SW 1271 (cell line): ENCODE measurements at places on chromosomes 7 and 10.

DNA sequence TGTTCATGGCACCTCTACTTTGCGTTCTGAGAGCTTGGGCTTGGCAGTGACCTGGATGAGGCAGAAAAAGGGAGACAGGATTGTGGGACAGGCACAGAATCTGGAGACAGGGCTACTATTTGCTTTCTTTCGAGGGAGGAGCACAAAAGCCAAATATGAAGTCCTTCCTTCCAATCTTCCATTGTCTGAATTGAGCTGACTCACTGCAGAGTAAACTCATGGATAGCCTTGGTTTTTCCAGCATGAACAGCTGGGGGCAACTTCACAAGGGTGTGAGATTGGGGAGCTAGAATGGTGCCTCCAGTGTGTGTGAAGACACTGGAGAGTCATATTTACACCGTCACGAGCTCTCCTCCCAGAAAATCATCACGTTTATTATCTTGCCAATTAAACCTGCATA, 55.6 kb upstream of the NRP1 start:
- no peak for DNase-seq

DNA sequence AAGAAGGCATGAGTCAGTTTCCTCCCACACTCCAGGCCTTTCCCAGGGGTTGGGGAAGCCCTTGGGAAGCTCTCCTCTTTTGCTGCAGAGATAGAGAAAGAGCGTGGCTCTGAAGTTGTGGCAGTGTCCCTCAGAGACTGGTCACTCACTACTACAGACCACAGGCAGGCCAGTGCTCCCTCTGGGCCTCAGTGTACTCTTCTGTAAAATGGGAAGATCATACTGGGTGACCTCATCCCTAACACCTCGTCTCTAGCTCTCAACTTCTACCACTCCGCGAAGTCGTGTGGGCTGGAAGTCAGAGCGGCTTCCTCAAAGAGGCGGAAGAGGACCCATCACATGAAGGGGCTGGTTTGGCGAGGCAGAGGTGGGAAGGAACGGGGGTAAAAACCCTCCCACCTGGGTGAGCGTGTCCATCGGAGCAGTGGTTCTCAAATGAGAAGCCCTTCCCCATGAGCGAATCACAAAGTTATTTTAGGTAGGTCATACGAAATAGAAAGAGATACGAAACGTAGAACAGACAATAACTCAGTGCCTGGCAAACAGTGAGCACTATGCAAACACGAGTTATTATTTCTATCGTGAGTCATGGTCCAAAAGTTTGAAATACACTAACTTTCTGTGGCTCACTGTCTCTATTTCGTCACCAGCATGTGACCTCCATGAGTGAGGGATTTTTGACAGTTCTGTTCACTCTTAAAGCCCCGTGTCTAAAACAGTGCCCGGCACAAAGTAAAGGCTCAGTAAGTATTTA, 32.7 kb downstream of the PRKAG2 start:
- DNase-seq = no peak

DNA sequence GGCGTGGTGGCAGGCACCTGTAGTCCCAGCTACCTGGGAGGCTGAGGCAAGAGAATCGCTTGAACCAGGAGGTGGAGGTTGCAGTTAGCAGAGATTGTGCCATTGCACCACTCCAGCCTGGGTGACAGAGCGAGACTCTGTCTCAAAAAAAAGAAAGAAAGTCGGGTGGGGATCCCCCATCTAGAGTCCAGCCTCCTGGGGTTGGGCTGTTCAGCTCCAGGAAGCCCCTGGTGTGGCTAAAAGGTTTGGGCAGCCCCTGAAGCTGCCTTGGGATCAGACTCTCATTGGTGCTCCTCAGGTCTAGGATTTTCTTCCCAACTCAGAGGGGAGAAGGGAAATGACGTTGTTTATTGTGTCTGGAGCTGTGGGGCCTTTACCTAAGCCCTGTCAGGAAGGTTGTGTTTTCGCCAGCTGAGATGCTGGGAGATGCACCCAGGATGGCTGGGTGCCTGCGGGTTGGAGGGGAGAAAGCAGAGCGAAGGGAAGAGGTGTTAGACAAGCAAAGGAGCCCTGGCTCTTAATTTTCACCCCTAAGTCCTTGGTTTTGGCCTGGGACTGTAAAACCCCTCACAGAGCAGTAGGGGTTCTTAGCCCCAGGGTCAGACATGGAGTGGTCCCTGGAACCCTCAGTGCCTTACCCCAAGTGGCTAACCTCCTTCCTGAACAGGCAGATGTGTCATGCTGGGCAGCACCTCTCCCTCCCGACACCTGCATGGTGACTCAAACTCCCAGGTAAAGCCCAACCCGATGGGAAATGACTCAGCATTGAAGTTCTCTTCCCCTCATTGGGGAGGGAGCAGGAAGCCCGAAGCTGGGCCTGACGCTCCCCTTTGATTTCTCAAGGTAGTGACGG, 21.1 kb downstream of the PLAU start:
- no peak for DNase-seq

DNA sequence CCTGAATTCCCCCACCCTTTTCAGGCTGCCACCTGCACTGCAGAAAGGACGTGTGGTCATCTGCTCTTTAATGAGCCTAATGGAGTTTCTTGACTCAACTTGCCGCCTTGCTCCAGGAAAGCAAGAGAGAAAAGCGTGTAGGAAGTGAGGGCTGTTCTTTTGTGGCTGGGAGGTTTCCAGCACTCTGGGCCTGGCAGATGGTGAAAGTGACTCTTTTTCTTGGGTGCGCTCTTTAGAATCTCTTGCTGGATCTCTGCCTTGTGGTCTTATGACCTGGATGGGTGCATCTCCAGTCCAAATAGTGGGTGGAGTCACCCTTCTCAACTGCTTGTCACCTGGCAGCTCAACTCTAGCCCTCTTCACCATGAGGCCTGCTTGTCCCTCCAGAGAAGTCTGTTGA, 244.0 kb downstream of the SORCS1 start:
- no peak for DNase-seq

DNA sequence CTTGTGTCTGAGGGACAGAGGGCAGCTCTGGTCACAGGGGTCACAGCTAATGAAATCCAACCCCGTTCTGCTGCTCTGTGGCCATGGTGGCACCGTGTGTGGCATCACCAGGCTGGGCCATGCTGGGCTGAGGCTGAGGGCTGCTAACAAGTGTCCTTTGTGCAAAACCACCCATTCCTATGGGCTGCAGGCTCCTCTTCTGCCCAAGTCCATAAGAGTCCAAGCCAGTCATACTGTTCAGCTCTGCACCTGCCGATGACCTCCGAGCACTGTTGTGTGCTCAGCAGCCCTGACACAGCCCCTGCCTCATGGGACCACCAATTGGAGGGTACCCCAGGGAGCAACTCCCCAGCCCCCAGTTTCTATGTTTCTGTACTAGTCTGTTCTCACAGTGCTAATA, 133.1 kb downstream of the WDR11 start:
- DNase-seq = no peak

DNA sequence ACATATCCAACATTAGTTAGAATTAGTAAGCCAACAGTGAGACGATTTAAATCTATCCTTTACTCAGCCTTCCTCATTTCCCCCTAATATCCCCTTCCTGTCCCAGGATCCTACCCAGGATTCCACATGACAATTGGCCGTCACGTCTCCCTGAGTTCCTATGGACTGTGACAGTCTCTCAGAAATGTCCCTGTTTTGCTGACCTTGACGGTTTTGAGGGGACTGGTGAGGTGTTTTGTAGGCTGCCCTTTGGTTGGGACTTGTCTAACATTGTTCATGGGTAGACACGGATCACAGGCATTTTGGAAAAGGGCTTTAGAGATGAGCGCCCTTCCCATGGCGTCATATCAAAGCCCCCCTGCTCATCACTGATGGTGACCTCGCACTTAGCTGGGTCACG, 162.8 kb downstream of the ZMYND11 start:
- DNase-seq = no peak

- no peak for DNase-seq
Observed at GRCh38 chr7:159023206-159023605, 121.5 kb downstream of the VIPR2 start.

GRCh38 chr7:70071766-70072165, 473.5 kb downstream of the AUTS2 start:
- no peak for DNase-seq

- DNase-seq = no peak
Observed at GRCh38 chr10:85594239-85594638, 772.4 kb downstream of the GRID1 start.

DNA sequence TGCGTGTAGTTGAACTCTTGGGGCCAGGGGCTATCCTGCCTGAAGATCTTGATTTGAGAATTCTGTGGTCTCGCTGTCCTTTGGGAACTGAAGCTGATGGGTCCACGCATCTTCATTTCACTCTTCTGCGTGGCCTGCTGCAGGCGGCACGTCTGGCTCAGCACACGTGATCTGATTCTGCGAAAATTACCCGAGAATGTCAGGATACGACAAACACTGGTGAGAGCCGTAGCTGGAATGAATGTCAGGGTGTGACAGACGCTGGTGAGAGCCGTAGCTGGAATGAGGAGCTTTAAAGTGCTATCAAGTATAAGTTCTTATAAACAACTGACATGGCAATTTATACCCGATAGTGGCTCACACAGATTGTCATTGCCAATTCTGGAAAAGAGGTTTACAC, 44.6 kb upstream of the CFAP46 start:
- DNase-seq = no peak

DNA sequence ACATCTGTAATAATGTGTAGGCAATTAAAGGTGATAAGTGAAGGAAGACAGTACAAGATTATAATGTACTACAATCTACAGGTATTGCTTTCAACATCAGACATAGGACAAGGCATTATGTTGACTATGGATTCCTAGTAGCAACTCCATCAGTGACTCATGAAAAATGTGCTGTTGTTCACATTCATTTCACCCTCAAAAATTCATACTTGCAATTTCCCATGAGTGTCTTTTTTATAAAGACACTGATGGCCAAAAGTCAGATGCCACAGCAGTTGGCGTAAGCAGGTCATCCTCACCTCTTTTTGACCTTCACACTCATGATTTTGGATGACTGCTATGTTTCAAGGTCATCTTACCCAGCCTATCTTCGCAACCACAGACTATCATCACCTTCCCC, 100.0 kb upstream of the AMPH start:
- DNase-seq = no peak

GRCh38 chr7:127239814-127240213, 12.9 kb downstream of the GRM8 start:
- DNase-seq = no peak

GRCh38 chr7:149719050-149719899, 54.1 kb downstream of the ZNF467 start:
- DNase-seq = no peak

DNA sequence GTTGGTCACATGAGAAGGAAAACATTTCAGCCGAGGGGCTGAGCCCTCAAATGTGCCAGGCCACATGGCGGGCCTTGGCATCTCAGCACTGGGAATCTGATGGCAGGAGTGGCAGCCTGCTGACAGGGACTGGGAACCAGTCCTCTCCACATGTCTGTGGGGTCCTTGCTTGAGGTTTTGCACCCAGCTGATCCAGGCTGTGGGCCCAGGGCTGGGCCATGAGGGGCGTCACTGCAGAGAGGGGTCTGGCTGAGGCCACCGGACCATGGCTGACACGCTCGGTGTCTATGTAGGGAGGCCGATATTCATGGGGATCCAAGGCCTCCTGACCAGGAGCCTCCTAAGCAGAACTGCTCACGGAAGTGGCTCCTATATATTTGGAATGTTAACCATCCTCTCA, 31.0 kb upstream of the PWWP2B start:
- no peak for DNase-seq

- no peak for DNase-seq
Observed at GRCh38 chr10:18437486-18437885, 213.9 kb downstream of the NSUN6 start.

- DNase-seq = no peak
Observed at GRCh38 chr10:11533328-11533781, 78.1 kb downstream of the USP6NL start.

GRCh38 chr10:130337696-130338635, 201.8 kb downstream of the GLRX3 start:
- DNase-seq = no peak

DNA sequence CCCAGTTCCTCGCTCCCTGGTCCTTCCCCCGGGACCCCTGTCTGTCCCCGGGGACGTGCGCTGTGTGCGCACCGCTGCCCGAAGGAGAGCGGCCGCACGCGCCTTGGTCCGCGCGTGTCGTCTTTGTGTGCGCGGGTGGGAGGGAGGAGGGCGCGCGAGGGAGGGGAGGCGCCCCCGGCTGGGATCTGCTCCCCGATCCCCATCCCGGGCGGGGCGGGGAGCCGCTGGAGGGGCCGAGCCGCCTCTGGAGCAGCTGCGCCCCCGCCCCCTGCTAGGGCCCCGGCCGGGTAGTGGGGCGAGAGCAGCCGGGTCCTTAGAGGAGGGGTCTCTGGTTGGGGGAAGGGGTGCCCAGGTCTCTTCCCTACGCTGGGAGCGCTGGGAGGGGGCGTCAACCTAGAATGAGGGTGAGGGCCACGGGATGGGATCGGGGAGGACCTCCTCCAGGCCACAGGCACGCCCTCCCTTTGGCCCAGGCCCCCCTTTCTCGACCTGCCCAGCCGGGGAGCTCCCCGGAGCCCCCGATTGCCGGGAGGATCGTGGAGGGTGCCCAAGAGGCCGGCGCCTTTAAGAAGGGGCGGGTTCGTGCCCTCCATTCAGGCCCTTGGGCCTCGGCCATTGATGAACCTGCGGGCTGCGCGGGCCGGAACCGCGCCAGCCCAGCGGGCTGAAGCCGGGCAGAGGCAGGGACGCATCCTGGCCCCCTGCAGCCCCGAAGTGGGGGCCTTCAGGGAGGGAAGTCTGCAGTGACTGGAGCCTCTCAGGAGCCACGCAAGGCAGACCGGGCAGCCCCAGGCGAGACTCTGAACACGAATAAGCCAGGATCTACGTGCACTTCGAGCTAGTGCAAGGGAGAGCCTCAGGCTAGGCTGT, 678 bp downstream of the SH2B2 start:
- DNase-seq = no peak

DNA sequence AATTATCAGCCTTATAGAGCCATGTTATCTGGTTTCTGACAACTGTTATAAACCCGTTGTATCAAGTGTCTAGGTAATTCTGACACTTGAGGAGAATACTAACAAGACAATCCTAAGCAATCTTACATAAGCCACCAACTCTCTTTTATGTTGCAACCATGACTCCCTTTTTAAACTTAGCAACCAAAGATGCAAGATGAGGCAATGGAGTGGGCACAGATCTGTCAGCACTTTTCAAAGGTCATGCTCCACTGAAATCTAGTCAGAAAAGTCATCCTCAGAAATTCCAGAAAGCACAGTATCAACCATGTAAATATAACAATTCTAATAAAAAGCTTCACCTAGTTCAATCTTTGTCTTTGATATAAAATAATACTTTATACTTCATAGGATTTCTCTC, 77.0 kb upstream of the SEMA3A start:
- DNase-seq = no peak
